ENCODE measurements at places on chromosomes 1 and 21.

GRCh38 chr1:51594716-51595115 lies 22.2 kb upstream of the OSBPL9 start:
- DNase-seq: no peak

GRCh38 chr1:224333309-224333926 lies 3.4 kb upstream of the NVL start:
- peak; percentile 80 for DNase-seq

GRCh38 chr21:33059380-33059841 lies 10.5 kb upstream of the OLIG1 start:
- peak; percentile 99 for DNase-seq

DNA sequence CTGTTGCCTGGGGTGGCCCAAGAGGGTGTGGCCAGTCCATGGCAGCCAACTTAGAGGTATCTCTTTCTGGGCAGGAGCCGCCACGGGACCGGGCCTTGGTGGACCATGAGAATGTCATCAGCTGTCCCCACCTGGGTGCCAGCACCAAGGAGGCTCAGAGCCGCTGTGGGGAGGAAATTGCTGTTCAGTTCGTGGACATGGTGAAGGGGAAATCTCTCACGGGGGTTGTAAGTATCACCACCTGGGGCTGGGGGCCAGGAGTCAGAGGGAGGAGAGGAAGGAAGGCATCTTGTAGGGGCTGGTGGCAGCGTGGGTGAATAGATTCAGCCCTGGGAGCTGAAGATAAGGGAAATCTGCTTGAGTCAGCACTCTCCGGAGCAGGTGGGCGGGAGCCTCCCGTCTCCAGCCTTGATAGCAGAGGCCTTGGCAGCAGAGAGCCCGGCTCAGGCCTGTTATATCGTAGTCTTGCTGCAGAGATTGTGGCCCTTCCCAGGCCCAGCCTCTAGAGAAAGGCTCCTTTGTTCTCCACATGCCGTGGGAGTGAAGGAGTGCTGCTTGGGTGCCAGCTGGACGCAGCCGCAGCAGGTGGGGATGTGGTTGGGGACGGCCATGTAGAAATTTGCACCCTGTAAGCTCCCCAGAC lies 25.4 kb downstream of the PHGDH start:
- DNase-seq: no peak

GRCh38 chr1:109438798-109439297 lies 12.6 kb upstream of the PSMA5 start:
- peak; percentile 67 for DNase-seq

DNA sequence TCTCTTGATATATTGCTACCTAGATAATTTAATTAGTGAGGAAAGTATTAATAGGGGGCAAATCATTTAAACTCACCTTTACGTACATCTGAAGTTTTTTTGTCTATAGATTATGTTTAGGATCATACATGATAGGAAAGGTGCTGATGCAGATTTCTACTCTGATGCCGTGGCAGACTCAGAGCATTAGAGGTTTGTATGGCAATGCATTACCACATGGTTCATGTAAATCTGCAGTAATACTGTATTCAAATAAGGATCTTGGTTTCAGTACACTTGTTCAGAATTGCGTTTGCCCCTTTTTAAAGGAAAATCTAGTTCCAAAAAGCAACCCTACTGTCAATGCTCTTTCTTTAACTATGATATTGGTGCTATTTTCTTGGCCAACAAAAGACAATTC lies 288.3 kb downstream of the PTPRC start:
- no peak for DNase-seq

DNA sequence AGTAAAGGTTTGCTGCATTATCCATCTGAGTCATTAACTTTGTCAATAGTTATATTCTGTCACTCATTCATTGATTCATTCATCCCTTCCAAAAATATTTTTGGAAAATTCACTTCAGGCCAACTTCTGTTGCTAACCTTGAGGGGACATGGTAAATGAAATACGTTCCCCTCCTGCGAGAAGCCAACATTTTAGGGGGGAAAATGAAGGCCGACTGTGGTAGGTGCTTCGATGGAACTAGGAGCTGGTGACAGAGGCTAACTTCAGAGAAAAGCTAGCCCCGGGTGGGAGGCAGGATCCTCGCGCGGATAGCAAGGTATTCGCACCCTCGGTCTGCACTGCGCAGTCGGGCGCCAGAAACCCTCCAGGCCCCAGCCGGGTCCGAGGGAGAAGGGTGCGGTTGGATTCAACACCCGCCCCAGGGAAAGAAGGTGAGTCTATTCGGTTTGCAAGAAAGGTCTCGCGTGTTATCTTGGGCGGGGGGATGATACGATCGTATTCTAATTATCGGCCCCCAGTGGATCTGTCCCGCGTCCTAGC lies 646 bp upstream of the RRP15 start:
- DNase-seq: peak; percentile 8

- DNase-seq: peak; percentile 79
Observed at GRCh38 chr1:147084273-147085096, 87.8 kb downstream of the PRKAB2 start.

DNA sequence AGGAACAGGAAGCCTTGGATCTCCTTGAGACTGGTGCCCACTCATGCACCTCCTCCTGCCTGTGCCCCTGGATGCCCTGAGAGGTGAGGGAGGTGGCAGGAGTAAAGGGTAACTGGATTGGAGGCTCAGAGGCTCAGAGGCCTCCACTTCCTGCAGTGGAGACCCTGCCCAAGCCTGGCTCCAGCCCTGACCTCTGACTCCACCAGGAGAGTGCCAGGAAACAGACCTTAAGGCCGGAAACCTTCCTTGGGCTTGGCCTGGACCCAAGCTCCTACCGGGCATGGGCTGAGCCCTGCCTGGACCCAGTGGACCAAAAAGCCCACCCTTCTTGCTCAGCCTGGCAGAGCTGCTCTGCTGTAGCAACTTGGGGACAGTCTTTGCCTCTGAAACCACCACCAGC lies 15.0 kb upstream of the CELA3B start:
- DNase-seq: no peak

- DNase-seq: no peak
Observed at GRCh38 chr1:42831273-42831672, 14.1 kb upstream of the SVBP start.

All from NB4 (cell line).